Left cardiac atrium (tissue), 4 donors: ENCODE measurements at places on chromosomes 2 and 18. TPM values are rescaled to one million over a fixed set of nuclear protein-coding genes. Genes with fewer than 3 reads are reported as not detected.

DNA sequence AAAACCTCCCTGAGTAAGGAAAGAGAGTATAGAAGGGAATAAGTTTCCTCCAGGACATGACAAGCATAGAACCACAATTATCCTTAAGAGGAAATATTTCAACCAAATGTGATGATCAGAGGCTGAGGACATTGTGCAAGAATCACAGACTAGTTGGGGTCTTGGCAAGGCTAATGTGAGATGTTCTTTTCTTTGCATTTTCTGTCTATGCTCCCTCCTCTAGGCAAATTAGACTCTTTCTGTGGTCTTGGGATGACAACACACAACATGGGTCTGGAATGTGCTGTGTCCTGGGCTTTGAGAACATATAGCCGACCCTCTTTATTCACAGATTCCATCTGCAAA, 32.0 kb upstream of the IL1RL1 start:
- DNase-seq, result no peak

GRCh38 chr18:74760436-74760835, 162.8 kb downstream of the ZNF407 start:
- no peak for DNase-seq

GRCh38 chr2:220165401-220165800, 538.0 kb downstream of the SLC4A3 start:
- no peak for DNase-seq

GRCh38 chr18:33871363-33872025, 293.5 kb downstream of the ASXL3 start:
- no peak for DNase-seq

- no peak for DNase-seq
These were observed 402.0 kb upstream of the UBE2E3 start for GRCh38 chr2:180578441-180578840.

DNA sequence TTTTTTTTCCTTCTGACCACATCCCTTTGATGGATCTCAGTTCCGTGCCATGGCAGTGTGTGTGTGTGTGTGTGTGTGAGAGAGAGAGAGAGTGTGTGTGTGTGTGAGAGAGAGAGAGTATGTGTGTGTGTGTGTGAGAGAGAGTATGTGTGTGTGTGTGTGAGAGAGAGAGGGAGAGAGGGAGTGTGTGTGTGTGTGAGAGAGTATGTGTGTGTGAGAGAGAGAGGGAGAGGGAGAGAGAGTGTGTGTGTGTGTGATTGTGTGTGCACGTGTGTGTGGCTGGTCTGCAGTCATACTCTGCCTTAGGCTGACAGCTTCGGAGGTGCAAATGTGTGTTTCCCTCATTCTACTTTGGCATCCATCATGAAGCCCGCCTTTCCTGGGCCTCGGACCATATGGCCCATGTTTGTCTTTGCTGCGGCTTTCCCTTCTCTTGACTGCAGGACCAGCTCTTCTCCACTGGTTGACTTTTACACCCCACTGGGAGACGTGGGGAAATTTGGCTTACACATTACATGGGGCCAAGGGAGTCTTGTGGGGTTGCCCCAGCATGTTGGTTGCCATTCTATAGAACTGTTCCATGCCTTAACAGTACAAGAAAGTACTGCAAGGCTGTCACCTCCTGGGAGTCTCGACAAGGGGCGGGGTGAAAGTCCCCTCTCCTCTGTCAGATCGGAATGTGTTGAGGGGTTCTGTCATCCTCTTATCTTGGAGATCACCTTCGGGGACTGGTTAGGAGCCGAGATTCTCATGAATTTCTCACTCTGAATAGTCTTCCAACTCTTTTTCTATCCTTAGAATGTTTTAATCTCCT, 21.6 kb downstream of the TSN start:
- DNase-seq, result no peak

DNA sequence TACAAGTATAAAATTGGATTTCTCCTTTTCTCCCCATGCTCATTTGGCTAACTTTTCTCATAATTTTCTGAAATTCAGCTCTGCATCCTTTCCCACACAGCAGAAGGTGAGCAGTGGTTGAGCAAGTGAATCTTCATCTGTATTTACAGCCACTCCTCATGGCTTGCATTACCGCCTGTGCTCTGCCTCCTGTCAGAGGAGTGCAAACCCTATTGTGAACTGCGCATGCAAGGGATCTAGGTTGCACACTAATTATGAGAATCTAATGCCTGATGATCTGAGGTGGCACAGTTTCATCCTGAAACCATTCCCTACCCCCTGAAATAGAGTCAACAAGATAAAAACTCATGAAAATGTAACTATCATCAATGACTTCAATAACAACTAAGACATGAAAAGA, 20.0 kb downstream of the ME2 start:
- DNase-seq, result no peak

GRCh38 chr2:205453202-205453601, 229.1 kb upstream of the NRP2 start:
- DNase-seq, result no peak

DNA sequence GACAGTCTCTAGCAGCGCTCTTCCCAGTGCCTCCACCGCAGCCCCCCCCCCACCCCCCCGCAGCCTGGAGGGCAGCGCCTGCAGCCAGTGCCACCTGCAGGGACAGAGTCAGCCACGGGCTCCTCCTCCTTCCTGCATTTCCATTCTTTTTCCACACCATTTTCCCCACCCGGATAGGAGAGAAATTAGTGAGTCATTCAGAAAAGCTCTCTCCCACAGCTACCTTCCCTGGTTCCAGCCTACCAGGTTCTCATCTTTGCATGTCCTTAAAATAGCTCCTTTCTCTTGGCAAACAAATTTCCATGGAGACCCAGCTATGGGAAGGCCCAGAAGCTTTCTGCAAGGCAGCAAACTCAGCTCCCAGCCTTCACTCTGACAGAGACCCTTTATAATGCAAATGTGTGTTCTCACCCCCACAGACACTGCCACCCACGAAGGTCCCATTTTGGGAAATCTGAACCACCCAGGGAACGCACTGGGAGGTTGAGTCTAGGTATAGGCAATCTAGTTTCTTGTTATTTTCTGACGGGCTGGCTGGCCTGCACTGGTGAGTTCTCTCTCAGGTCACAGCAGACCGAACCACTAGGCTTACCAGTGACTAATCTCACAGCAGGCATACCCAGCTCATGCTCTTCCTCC, 41.8 kb upstream of the ATG16L1 start:
- DNase-seq, result no peak

DNA sequence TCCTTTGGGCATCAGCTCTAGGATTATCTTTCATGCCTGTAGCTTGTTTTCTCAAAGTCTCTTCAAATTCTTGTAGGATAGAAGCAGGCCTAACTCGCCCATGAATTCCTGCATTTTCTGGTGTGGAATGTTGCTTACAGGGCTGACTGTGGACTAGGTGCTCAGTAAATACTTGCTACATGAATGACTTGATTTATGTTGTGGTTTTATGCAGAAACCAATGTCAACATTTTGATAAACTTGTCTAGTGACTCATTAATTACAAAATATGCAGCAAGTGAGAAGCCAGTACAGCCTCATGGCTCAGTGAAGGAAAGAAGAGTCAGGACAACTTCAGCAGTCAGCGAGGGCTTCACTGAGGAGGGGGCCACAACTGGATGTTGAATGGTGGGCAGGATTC, 110.6 kb upstream of the SIX2 start:
- DNase-seq, result no peak

DNA sequence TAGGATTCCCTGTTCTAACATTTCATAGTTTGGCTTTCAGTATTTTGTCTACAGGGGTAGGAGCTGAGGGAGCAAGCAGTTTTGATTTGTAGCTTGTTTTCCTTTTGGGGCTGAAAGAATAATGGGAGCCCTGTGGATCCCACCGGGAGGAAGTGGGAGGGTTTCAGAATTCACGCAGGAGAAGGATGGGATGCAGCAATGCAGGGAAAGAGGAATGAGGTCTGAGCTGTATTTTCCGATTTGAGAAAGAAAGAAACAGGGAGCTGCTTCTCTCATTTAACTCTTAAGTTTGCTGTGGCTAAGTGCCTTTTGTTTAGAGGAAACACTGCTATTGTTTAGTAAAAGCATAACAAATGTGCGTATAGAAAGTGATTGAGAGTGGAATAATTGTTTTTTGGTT, 141.0 kb downstream of the ADCYAP1 start:
- DNase-seq, result no peak

DNA sequence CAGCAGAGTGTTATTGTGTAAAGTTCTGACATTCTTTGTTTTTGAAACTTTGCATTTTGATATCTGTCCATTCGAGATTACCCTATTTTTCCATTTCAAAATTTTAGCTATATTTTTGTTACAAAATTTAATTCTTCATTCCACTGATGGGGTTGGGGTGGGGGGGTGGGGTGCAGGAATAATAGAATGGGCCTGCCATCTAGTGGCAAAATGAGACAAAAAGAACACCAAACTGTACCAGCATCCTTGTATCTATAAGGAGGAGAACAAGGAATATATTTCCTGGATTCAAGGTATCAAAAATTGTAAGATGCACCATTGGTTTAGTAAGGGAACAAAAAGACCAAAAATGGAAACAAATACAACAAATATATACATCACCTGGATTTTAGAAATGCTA, 27.9 kb upstream of the TTR start:
- no peak for DNase-seq

DNA sequence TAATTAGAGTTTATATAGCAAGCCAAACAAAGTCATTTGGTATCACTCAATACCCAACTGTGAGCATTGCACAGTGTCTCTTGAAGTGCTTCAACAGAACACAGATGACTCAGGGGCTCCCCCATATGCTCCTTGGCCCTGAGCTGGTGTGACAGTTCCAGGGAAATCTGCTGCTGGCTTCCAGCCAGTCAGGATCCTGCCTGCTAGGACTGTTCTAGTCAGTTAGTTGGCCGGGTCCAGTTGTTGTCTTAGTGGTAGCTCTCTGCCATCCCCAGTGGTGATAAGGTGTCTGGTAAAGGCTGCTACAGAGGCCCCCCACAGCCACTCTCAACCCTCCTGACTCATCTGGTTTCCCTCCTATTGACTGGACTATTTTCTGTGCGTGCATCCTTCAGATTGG, 100.3 kb downstream of the IRS1 start:
- peak; percentile 80 for DNase-seq

- no peak for DNase-seq
These were observed 105.6 kb upstream of the CCDC150 start for GRCh38 chr2:196533772-196534397.

DNA sequence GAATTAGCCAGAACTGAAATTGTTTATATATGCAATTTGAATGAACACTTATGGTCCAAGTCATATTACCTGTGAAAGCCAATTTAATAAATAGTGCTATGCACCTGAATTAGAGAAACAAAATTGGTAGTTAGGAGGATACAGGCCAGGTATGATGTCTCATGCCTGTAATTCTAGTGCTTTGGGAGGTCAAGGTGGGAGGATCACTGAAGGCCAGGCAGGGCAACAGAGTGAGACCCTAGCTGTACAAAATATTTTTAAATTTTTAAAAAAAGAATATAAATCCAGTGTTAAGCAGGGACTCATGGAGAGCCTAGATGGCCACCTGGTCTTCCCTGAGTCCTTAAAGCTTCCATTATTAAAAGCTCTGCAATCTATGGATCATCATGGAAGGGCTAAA, 7.3 kb upstream of the PSTPIP2 start:
- DNase-seq, result no peak

DNA sequence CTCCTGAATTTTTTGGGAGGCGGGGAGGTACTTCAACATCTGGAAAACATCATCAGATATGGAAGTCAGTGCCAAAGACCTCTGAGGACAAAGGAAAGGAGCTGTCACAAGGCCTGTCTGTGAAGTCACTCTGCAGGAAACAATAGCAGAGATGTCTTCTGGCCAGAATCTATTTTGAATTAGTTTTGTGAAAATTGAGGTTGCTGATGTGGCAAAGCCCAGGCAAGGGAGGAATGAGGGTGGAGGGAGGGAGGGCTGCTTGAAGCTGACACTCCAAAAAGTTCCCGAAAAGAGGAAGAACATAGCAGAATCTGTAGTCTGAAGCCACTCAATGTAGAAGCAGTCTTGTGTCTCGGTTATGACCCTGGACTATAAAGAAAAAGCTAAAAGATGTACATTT, 151.1 kb upstream of the LHCGR start:
- no peak for DNase-seq

DNA sequence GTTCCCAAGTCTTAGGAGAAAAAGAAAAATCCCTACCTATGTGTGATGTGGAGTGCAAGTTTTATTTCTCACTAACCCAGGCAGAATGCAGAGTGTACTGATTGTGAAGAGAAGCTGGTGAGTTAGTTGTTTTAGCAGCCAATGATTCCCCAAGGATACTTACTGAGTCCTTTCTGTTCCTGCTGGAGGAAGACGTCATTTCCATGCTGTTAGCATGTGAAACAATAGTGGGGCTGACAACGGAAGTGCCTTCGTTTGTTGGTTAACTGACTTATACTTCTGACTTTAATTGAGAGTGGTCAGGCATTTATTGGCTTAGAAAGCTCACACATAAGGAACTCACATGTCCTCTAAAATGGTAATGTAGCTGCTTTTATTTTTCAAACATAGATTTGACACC, 180.6 kb downstream of the MC4R start:
- no peak for DNase-seq

DNA sequence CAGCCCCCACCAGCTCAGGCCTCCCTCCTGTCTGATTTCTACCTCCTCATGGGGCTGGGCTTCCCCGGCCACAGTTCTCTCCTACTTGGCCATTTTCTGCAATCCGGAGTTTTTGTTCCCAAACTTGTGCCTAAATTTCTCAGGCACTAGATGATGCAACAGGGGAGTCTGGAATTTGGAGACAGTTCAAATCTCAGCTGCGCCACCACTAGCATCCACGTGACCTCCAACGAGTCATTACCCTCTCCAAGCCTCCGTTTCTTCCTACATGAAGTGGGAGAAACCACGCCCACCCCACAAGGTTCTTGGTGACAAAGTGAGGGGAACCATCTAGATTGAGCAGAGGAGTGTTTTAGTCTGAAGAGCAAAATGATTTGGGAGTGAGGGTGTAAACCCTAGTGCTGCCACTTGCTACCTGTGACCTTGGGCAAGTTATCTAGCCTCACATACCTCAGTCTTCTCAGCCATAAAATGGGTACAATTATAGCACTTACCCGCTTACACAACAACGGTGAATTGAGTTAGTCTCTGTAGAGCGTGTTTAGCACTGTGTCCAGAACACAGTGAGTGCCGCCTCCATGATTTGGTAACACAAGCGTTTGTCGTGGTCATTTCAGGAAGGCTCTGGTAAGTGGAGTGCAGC, 61.4 kb upstream of the ASAP2 start:
- no peak for DNase-seq

TFCP2L1 gene
- total RNA-seq, result 0.60 TPM

SLC9A4 gene
- total RNA-seq, result not detected

RND3 gene
- total RNA-seq, result 29.2 TPM

EFHD1 gene
- 19.3 TPM for total RNA-seq

SERPINB5 gene
- total RNA-seq, result not detected

KCNG2 gene
- total RNA-seq, result 0.15 TPM

CPLX4 gene
- total RNA-seq, result not detected

ARMC9 gene
- 3.0 TPM for total RNA-seq

CELF4 gene
- 0.79 TPM for total RNA-seq

ASXL3 gene
- 4.5 TPM for total RNA-seq

DOK6 gene
- total RNA-seq, result 11.2 TPM

ALK gene
- total RNA-seq, result 0.21 TPM

AMER3 gene
- not detected for total RNA-seq
